ENCODE measurements at places on chromosomes 11 and 22.

DNA sequence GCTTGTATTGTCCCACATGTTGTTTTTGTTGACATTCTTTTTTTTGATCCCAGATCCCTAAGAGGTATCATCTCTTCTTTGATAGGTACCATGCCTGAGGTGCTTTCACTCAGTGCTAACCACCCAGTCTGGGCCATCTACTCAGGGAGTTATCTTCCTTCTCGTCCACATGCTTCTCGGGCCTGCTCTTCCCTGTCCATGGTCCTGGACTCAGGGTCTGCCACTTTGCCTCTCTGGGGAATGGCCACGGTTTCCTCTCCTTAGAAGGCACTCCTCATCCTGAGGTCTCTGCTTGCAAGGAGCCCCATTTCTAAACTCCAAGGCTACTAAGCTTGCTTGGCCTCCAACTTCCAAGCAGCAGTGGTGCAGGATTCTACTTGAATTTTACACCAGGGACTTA is 227.0 kb upstream of the NCAM1 start:
- peak; percentile 48 for DNase-seq

DNA sequence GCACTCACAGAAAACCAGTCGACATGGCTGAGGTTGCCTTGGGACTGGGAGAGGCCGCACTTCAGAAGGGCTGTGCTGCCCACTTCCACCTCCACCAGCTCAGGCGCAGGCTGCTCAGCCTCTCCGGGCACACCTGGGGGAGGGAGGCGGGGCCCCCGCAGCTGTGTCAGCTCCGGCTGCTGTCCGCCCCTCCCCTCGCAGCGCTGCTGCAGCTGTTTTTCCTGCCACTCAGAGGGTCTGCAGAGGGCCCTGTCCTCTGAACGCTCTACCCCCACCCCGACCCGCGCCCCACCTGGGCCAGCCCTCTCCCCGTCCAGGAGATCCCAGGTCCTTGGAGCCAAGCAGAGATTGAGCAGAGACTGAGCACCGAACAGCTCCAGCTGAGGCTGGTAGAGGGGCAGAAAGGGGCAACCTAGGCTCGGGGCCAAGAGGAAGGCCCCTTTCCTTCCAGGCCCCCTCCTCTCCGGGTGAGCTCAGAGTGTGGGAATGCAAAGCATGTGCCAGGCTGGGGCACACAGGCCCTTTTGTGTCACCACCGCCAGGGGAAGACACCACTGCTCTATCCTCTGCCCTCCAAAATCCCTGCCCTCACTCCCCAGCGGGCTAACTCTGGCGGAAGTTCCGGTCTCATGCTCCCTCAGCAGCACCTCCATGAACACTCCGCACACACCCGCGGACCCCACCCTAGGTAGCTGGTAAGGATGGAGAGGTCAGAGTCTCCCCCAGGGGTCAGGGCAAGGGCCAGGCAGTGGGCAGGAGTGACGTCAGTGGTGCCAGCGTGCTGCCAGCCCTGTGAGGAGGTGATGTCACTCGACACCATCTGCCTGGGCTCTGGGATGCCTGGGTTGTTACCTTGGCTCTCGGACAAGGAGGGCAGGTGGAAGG is 1.6 kb downstream of the MCAM start:
- DNase-seq = no peak

DNA sequence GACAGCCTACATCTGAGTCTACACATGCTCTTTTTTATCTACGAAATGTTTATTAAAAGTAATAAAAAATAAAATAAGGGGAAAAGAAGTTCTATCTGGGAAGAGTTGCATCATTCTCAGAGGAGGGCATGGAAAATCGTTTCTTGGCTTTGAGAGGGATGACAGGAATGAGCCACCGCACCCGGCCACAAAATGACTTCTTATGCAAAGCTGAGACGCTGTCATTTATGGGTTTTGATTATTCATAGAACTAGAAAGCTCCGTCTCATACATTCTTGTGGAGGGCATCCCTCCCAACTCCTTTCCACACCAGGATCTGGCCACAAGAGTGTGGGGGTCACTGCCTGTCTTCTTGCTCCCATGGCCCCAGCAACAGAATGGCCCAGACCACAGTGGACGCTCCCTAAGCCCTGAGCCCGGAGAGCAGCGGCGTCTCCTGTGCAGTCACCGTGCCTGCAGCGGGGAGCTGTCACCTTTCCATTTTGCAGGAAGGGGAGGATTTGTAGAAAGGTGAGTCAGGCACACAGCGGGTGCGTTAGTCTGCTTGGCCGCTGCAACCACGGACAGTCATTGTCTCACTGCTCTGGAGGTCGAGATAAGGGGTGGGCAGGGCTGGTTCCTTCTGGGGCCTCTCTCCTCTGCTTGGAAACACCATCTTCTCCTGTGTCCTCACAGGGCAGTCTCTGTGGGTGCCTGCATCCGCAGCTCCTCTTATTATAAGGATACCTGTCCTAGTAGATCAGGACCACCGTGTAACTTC is 1388.7 kb downstream of the BRD1 start:
- no peak for DNase-seq

DNA sequence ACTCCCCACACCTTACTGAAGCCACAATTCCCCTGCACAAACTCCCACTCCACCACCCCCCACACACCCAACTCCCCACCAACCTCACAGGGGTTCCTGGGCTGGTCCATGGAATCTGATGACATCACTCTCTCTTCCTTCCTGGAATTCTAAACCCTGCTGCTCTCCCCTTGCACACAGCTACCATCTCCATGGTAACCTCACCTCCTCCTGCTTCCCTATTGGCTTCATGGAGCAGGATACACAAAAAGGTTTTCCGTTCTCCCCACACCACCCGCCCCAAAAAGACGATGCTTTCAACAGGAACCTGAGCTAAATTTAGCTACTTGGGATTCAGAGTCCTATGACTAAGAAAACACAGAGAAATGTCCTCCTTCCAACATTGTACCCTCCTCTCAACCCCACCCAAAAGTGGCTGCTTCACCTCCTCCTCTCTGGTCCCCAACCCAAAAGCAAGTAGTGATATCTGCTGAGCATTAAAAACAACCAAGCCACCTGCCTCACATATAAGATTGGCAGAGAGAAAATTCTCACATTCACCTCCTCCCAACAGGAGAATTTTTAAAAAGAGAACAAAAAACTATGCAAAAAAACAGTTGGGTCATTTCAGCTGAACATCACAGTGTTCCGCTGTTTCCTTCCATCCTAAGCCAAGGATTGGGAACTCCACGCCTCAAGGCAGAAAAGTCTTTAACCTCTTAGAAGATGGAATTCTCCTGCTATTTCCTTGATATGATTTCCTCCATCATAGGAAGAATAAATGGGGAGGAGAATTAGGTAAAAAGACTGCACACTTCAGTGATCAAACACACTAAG is 66.9 kb downstream of the RBFOX2 start:
- peak; percentile 75 for DNase-seq

DNA sequence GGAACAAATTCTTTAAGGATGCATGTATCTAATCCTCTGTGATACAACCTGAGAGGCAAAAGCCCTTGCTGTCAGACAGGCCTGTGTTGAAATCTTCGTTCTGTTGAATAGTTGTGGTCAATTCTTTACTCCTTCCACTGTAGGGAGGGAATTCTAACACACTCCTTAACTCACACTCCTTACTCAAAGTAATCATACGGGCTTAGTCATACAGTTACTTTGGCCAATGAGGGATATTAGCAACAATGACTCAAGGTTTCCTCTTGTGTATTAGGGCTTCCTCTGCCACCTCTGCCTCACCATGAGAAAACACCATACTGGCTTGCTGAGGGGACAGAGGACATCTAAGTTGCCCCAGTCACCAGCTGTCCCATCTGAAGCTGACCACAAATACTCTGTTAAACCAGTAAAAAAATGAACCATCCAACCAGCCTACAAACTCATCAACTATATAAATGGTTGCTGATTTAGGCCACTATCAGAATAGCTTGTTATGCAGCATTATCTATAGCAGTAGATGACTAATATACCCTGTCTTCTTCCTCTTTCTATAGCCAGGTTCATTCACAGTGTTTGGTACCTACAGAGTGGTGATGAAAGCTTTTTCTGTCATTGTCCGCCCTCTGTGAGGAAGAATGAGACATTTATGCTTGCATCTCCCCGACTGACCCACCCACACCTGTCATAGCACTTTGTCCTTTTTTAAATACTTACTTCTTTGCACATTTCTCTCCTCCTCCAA is 322.8 kb upstream of the SYN3 start:
- peak; percentile 3 for DNase-seq

DNA sequence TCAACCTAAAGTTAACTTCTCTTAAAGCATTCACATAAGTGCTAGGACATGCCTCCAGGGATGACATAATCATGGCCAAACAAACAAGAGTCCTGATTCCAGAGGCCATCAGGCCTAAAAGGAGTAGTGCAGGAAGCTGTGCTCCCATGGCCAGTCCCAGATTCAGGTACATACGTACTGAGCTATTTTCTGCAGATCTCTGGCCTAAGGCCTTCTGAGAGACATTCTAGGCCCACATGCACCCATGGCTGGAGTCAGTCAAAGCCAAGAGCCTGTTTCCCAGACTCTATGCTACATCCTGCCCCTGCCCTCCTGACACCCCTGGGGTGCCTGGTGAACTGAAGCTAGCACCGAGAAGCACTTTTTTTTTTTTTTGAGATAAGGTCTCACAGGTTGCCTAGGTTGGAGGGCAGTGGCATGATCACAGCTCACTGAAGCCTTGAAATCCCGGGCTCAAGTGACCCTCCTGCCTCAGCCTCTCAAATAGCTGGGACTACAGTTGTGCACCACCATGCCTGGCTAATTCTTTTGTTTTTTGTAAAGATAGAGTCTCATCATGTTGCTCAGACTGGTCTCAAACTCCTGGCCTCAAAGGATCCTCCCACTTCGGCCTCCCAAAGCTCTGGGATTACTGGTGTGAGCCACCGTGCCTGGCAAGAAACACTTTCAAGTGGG is 553 bp downstream of the CD3D start:
- DNase-seq = no peak

GRCh38 chr11:114348200-114349191 is 51.8 kb downstream of the C11orf71 start:
- peak; percentile 65 for DNase-seq

GRCh38 chr11:68935516-68936357 is 32.0 kb downstream of the IGHMBP2 start:
- DNase-seq = no peak

DNA sequence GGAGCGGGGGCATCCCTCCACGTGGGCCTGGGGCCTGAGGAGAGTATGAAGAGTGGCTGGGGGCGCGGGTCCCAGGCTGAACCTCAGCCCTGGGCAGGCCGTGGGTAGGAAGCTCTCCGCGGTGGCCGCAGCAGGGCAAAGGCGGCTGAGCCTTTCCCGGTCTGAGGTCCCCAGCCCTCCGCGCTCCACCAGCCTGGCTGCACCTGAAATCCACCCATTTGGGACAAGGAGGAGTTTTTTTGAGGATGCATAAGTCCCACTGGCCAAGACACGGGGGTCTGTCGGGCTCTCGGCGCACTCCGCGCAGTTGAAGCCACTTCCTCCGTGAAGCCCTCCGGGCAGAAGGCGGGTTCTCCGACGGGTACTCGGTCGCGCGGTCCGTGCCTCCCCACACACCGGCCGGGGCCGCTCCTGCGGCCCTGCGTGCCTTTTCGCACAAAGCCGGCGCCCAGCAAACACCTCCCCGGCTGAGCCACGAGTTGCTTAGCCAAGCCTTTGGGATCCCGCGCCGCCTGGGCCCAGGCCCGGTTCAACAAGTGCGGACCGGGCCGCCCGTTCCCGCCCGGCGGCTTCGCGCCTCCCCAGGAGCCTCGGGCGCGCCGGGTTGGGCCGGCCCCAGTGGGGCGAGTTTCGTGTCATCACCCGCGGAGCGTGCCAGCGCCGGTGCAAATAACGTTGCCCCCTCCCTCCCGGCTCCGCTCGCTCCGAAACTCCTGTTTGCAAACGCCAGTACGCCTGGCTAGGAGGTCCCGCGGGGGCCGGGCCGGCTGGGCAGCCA is 666 bp upstream of the OVOL1 start:
- no peak for DNase-seq

GRCh38 chr11:71338801-71339395 is 86.5 kb upstream of the SHANK2 start:
- peak; percentile 7 for DNase-seq

DNA sequence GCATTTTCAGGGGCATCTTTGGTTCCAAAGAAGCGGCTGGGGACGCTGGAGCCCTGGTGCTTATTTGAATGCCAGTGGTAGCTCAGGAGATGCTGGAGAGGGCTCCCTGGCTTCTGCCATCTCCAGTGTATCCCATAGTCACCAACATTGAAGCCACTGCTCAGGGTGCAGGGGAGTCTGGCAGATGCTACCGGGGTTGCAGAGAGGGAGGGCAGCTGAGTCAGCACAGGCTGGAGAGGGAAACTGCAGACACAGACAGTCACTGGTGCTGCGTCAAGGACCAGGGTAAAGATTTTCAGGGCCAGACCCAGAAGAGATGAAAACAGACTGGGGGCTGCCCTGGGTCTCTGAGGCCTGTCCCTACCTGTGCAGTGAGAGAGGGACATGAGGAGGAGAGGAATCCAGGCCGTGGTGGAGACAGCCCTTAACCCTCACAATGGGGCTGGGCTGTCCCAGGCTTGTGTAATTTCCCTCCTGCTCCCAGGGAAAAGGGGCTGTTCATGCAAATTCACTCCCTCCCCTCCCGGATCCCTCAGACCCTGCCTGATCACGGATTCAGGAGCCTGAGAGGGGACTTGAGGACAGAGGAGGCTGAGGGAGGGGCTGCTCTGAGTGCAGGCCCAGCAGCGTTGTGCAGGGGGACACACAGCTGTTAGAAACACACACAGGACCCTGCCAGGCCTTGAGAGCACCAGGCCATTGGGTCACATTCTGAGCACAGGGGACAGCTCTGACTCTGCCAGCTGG is 126.9 kb upstream of the GRK3 start:
- DNase-seq = no peak

- peak; percentile 61 for DNase-seq
Measured at GRCh38 chr22:46104881-46105493, 45.3 kb upstream of the PPARA start.
